ENCODE measurements at places on chromosomes 1 and 21.
A peak's percentile ranks its signal among the peaks of the same experiment; 100 is the strongest.

GRCh38 chr1:40861224-40862003 is 749 bp downstream of the CITED4 start:
- DNase-seq: peak; percentile 41

- DNase-seq: no peak
Observed at GRCh38 chr1:12458571-12458970, 159.4 kb downstream of the DHRS3 start.

DNA sequence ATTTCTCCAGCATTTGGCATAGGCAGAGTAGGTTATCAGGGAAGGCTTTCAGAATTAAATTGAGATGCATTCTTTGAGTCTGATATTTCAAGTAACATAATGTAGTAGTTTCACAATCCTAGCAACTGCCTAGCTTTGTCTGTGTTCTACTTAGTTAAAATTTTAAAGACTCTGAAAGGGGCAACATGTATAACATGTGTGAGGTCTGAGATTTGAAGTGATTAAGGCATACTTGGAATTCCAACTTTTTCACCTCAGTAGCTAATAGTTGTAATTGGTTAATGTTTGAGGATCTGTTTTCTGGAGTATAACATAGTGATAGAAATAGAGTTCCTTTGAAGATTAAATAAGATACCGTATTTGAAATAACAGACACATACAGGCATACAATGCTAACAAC is 335.2 kb upstream of the BEND5 start:
- no peak for DNase-seq

- no peak for DNase-seq
Observed at GRCh38 chr1:11406845-11407244, 72.1 kb upstream of the DISP3 start.

DNA sequence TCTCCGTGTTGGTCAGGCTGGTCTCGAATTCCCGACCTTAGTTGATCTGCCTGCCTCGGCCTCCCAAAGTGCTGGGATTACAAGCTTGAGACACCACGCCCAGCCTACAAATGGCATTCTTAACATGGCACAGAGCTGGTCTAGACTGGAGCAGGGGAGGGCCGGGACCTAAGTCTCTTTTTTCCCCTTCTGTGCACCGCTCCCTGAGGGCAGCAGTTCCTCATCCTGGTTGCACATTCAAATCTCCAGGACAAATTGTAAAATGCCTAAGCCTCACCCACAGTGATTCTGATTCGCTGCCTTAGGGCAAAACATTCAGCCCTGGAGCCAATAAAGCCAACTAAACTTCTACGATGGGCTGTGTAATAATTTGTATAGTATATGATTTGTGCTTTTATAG is 10.1 kb upstream of the AVPR1B start:
- DNase-seq: no peak

DNA sequence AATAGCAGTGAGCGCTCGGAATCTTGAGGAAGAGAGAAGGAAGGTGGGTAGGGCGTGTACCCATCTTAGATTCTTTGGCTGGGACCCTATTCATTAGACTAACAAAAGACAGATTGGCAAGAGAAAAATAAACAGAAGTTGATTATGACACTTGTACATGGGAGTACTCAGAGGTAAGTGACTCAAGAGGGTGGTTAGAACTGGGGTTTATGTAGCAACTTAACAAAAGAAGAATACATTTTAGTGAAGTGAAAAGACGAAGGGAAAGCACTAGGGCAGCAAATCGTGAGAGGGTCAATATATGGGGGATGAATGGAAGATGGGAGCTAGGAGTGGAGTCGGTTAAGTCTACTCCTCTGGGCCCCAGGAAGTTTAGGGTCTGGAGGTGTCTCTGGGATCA is 25.8 kb upstream of the RCC2 start:
- no peak for DNase-seq

DNA sequence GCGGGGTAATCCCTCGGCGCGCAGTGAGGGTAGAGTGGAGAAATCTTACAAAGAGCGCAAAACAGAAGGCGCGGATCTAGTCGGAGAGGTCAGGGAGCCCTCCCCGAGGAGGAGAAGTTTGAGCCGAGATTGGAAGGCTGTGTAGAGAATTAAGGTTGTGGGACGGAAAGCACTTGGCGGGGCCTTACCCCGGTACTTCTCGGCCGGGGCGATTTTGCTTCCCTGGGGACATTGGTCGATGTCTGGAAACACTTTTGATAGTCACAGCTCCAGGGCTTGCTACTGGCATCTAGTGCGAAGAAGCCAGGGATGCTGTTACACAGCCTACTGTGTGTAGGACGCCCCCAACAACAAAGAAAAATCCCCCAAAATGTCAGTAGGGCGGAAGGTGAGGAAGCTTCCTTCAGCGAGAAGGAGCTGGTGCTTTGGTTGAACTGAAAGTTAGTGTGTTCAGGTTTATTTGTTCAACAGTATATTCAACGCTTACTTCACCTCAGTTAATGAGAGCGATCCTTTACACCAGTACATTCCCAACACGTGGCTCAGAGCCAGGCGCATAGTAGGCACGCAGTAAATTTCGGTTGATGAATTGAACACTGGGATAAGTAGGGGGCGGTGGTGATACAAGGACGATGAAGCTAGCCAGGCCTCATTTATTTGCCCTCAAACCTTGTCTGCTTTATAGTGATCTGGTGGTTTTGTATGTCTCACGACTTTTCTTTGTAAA is 807 bp downstream of the CEP85 start:
- DNase-seq: peak; percentile 25

- no peak for DNase-seq
Observed at GRCh38 chr1:42258218-42258617, 76.8 kb downstream of the FOXJ3 start.

DNA sequence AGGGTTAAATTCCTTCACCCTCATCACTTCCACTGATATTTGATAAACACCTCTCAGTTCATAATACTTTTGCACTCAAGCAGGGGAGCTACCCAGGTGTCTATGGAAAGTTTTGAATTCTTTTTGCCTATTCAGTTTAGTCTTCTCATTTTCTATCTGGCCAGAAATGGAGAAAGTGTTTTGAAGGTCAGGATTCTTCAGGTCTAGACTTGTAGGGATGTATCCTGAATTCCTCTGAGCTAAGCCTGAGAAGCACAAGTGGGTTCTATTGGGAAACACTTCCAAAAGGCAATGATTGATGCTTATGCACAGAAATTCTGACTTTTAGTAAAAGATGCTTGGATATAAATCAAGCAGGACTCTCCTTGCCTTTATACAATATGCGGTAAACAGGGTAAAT is 217.8 kb upstream of the HOOK1 start:
- DNase-seq: no peak

GRCh38 chr21:39314143-39315027 is 953 bp upstream of the BRWD1 start:
- DNase-seq: peak; percentile 76

DNA sequence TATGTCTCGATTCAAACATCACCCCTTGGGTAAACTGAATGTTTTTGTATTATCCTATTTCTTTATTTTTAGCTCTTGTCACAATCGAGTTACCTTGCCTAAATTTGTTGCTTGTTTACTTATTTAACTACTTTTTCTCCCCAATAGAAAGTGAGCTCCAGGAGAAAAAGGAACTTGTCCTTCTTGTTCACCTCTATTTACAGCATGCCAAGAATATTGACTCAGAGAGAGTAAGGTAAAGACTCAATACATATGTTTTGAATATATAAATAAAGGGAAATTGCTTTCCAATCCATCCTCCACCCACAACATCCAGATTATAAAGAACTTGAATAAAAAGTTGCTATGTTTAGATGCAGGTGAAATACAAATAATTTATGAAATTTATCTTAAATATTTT is 107.3 kb upstream of the PDC start:
- DNase-seq: no peak

- no peak for DNase-seq
Observed at GRCh38 chr1:25522031-25522655, 21.3 kb upstream of the LDLRAP1 start.

GRCh38 chr1:244964112-244964971 is 100.0 kb upstream of the HNRNPU start:
- DNase-seq: peak; percentile 80

Measured in cardiac fibroblast (primary cell).